ENCODE measurements at places on chromosomes 6 and 20. TPM values are rescaled to one million over a fixed set of nuclear protein-coding genes. Genes with fewer than 3 reads are reported as not detected.

FAM209B gene
- total RNA-seq = not detected

RIN2 gene
- 93.3 TPM for total RNA-seq

HLA-DRB5 gene
- total RNA-seq = 6.4 TPM

TCF15 gene
- 0.82 TPM for total RNA-seq

Measured in lung (tissue), 17 donors.